ENCODE measurements at places on chromosomes 1 and 21. TPM values are rescaled to one million over a fixed set of nuclear protein-coding genes. Genes with fewer than 3 reads are reported as not detected.

SPATA46 gene
- total RNA-seq = not detected

APOBEC4 gene
- total RNA-seq = not detected

LHX8 gene
- total RNA-seq = not detected

RGS1 gene
- 0.42 TPM for total RNA-seq

TMEM125 gene
- total RNA-seq = not detected

PLEKHA6 gene
- total RNA-seq = 0.29 TPM

RCSD1 gene
- 41.5 TPM for total RNA-seq

TSSK3 gene
- 2.3 TPM for total RNA-seq
